ENCODE measurements at places on chromosomes 11 and 22.
A peak's percentile ranks its signal among the peaks of the same experiment; 100 is the strongest.

- DNase-seq, result no peak
These were observed 137.0 kb downstream of the ST3GAL4 start for GRCh38 chr11:126492331-126493082.

GRCh38 chr11:130431331-130431773, 2.9 kb upstream of the ADAMTS8 start:
- peak; percentile 75 for DNase-seq

DNA sequence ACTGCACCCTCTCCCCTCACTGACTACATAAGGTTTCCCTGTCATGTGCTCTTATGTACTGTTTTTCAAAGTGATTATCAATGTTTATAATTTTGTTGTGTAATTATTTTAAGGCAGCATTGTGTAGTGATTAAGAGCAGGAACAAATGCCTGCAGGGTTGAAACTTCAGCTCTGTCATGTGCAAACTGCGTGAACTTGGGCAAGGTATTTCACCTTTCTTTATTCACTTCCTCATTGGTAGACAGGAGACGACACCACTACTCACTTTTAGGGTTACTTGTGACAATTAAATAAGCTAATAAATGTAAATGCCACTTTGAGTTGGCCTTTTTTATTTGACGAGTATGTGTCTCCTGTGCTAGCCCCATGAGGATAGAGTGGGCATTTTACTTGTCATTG, 86.5 kb upstream of the E2F8 start:
- no peak for DNase-seq

DNA sequence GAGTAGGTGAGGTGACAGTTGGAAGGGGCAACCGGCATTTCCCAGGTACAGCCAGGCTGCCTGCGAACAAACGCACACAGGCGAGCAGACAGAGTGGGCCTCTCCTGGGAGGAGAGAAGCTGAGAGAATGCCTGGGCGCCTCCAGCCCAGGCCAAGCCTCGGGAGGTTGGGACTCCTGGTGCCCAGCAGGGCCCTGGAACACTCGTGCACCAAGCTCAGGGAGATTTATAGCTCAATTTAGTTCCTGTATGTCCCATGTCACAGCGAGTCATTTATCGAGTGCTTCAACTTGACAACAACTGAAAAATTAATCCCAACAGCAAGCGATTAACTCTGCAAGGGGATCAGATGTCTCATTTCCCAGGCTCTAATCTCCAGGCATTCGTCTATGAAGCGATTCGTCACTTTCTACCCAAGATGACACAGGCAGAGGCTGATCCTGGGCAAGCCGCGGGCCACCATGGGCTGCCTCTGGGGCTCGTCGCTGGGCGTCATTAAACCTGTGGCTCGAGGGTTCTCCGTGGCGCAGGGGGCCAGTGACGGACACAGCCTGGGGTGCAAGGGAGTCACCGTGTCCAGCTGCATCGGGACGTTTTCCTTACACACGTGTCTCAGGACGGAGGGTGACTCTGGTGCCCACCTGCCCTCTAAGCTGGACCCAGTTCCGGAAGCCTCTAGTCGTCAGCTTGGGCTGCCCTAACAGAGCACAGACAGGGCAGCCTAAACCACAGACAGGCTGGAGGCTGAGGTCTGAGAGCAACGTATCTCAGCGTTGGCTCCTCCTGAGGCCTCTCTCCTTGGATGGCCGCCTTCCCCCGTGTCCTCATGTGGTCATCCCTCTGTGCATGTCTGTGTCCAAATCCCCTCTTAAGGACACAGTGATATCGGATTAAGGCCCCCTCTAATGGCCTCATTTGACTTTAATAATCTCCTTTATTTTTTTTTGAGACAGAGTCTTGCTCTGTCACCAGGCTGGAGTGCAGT, 154.1 kb downstream of the CTTN start:
- no peak for DNase-seq

DNA sequence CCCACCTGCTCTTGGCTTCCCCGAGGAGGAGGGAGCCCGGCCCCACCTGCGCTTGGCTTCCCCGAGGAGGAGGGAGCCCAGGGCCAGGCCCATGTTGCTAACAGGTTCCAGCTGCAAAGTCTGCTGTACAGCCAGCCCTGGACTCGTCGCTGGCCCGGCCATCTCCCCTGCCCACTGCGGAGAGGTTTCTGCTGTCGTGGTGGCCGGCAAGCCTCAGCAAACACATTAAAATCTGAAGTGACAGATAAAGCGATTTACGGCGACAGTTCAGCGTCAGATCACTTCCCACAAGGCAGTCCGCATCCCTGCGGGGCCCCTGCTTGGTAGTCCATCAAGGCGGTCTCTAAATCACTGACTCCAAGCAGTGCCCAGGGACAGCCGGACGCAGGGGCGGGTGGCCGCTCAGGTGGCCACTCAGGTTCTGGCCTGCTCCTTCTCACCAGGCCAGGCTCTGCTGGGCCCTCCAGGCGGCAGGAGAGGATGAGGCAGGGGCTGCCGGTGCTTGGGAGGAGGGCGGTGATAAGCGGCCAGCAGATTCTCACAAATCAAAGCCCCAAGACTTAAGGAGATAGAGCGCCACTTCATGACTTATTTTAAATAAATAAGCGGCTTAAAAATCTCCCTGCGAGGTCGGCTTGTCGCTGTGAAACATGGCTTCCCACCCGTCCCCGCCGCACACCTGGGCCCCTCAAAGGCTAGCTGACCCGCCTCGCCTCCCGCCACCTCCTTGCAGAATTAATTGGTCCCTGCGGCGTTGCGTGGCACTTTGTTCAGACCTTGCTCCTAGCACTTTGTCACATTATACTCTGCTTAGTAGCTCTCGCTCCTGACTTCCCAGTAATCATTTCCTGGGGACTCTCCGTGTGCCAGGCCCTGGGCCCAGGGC, 21.1 kb downstream of the MACROD1 start:
- no peak for DNase-seq

DNA sequence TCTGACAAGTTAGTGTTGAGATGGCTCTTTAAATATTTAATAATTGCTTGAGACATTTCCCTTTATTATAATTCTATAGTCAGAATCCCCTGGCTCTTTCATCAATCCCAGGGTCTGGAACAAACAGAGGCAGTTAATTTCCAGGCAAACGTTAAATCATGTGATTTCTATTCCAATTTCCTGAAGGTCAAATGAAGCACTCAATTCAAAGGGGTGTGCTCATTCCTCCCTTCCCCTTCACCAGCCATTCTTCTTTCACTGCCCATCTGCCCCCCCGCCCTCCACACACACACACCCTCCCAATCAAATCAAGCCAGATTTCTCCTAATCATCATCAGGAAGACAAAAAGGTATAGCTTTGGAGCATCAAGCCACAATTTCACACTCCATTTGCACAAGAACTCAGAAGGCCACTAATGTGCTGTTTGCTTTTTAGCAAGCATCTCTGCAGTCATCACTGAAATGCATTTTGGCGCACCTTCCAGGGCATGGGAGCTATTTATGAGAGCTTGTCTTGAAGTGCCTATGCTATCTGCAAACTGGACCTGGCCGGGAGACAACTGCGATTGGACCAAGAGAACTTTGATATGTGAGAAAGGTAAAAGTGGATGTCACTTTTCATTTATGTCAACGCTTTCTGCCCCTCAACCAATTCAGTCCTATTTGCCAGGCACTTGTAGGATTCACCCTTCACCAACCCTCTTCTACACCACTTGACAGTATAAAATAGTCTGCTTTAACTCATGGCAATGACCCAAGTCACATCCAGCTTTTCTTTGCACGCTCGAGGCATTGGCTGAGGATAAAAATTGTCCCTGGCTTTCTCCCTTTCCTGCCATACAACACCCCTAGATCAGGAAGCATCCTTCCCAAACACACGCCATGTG, 315.1 kb upstream of the API5 start:
- DNase-seq, result no peak

Data from fibroblast of mammary gland (primary cell).